NCI-H526 (cell line): ENCODE measurements at places on chromosomes 3 and 15.

DNA sequence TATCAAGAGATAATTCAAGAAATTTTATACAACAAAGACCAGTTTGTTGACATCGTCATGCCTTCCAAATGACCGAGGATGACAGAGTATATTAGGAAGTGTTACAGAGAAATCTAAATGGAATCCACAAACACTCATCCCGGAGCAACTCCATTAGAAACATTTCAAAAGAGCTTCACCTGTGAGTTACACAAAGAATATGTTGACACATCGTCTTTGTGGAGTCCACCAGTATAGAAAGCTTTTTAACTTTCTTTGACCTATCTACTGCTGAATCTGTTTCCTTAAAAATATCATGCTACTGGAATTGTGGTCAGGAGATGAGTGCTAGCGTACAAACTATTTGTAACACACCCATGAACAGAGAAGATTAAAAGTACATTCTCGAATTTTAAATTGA, 130.4 kb downstream of the SUCLG2 start:
- no peak for DNase-seq

DNA sequence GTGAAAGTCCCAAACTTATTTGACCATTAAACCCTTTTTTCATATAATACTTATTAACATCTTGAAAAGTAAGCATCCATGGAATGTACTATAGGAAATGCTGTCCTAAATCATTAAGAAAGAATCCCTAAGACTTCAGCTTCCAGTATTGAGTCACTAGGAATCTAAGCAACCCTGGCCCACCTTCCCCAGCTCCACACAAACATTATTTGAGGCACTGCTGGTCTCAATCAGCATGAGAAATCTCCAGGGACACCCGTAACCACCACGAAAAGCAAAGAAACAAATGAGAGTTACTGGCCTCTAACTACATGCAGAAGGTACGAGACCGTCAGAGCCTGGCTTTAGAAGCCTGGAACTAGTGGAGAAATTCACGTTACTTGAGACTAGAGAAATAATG, 68.2 kb downstream of the POLQ start:
- no peak for DNase-seq

- no peak for DNase-seq
These were observed 131.6 kb upstream of the RASGRP1 start for GRCh38 chr15:38696109-38696727.

- no peak for DNase-seq
These were observed 7.9 kb upstream of the TNK2 start for GRCh38 chr3:195916291-195916690.

GRCh38 chr3:39113291-39113690, 5.8 kb downstream of the TTC21A start:
- DNase-seq = no peak

- DNase-seq = no peak
These were observed 29.5 kb downstream of the POPDC2 start for GRCh38 chr3:119630880-119631329.

GRCh38 chr3:181752202-181752671, 40.5 kb downstream of the SOX2 start:
- peak; percentile 56 for DNase-seq
